ENCODE measurements at places on chromosomes 5 and 9.

DNA sequence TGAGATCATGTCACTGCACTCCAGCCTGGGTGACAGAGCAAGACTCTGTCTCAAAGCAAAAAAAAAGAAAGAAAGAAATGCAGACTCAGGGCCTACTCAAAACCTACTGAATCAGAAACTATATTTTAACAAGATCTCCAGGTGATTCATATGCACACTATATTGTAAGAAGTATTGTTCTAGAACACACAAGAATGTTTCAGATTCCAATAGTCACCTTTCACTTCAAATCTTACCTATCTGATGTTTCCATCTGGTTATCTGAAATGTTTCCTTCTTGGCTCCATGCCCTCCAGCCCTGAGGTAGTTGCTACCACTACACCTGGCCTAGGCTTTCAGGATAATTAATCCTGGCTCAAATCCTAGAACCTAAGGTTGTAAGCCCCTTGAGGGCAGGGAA, 36.8 kb upstream of the SNX2 start:
- no peak for DNase-seq

DNA sequence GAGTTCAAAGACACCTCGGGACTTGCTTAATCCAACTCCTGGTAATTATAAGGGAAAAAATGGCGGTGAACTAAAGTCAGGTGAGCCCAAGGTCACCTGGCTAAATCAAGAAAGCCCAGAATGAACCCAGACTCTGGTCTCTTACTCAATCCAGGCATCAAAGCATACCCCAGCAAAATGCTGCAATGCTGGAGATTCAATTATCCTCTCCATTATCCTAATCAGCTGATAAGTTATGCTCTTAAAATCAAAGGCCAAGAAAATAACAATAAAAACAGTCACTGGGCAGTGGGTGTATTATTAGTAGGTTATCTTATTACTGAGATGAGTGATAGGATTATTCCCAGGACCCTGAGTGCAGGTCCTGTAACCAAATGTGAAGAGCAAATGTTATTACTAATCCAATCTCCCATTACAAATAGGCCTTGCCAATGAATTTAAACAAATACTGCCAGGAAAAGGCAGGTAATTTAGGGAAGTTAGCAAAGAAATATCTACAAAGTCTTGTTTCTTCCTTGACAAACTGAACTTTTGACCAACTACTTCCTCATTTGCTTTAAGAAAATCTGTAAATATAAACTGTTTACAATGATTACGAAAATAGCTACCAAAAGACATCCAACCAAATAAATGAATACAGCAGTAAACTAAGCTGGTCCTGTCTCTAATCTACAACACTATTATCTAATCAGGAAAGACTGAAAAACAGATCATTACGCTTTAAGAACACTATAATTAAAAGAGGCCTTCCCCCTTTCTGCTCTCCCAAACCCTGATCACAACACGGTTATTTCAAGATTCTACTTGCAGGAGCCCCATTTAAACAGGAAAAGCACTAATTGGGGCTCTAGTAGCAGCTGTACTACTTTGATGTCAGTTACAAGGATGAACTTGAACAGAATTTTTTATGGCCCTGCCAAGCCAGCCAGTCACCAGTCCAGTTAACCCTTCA, 103.2 kb downstream of the MED27 start:
- DNase-seq, result no peak

- DNase-seq, result no peak
Observed at GRCh38 chr5:125006011-125006685, 259.7 kb upstream of the ZNF608 start.

DNA sequence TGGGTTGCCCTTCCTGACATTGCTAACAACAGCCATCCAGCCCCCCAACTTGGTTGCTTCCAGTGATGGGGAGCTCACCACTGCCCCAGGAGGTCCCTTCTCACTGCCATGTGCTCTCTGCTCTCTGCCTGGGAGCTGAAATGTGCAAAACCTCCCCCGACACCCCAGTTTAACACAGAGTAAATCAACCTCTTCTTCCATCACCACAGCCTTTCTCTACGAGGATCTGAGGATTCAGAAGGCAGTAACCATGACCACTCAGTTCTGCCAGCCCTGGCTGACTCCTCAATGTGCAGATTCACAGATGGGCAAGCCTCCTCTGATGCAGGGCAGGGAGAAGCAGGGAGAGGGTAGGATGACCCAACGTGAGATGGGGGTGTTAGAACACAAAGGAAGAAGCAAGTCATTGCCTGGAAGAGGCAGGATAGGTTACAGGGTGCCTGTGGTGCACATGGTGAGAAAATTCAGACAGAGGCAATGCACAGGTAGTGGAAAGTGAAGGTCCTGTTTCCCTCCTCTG, 185.0 kb downstream of the DAB2IP start:
- DNase-seq, result no peak

GRCh38 chr5:142478113-142478512, 153.3 kb upstream of the SPRY4 start:
- DNase-seq, result no peak

DNA sequence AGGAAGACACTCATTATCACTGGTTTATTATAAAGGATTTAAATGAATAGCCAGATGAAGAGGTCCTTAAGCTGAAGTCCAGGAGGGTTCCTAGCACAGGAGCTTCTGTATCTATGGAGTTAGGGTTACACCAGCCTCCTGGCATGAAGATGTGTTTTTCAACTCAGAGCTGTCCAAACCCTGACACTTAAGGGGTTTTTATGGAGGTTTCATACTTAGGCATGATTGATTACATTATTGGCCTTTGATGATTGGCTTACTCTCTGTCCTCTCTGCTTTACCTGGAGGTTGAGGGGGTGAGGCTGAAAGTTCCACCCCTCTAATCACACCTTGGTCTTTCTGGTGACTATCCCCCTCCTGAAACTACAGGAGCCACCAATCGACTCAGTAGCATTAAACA, 84.9 kb upstream of the ZNF169 start:
- no peak for DNase-seq

- no peak for DNase-seq
Observed at GRCh38 chr9:109967651-109968642, 187.9 kb downstream of the PALM2AKAP2 start.

DNA sequence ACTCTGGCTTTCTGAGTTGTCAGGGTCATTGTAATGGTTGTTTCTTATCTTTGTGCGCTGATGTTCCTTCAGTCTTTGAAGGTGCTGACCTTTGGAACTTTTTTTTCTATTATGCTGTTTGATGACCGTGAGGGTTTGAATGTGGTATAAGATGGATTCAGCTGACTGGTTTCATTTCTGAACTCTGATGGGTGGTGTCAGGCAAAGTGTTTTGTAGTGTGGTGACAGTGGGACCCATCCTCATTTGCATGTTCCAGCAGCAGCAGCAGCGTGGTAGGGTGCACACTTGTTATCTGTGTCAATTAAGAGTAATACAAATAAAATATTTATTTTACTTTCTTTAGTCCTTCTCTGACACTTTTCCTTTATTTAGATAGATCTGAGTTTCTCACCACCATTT, 227.7 kb upstream of the PRR16 start:
- DNase-seq, result no peak

DNA sequence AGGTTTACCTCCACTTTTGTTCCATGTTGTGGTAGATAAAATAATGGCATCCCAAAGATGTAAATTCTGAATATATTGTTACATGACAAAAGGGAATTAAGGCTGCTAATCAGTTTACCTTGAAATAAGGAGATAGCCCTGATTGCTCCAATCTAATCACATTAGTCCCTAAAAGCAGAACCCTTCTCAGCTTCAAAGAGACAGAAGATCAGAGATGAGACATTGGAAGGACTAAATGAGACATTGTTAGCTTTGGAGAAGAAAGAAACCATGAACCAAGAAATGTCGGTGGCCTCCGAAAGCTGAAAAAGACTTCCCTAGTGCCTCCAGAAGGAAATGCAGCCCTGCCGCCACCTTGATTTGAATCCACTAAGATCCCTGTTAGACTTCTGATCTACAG, 82.8 kb upstream of the PARP8 start:
- no peak for DNase-seq

DNA sequence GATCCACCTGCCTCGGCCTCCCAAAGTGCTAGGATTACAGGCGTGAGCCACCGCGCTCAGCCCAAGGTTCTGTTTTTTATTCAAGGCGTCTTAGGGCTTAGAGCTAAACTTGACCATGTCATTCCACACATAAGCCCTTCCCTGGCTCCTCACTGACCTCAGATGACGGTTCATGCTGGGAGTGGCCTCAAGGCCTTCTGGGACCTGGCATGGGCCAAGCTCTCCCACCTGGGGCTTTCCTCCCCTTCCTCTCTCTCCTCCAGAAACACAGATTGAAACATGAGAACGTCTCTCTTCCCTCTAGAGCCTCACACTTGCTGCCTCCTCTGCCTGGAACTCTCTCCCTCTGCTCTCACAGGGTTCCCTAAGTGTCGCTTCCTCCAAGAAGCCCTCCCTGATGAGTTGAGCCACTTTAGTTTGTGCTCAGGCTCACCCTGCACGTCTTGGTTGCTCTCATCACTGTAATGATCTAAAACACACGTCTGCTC, 155.6 kb upstream of the IER5L start:
- no peak for DNase-seq

DNA sequence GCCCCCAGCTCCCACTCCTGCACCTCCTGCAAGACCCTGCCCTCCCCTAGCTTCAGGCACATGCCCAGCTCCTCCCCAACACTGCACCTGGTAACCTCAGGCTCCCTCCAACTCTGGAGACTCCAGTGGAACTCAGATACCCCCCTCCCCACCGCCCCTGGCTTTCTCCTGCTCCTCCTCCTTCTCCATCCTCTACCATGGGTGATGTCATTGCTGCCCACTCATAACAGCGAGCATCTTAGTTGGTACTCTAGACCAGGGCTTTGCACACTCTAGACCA, 24.7 kb upstream of the CNOT6 start:
- no peak for DNase-seq

GRCh38 chr9:89592963-89593726, 11.7 kb upstream of the GADD45G start:
- DNase-seq, result no peak

DNA sequence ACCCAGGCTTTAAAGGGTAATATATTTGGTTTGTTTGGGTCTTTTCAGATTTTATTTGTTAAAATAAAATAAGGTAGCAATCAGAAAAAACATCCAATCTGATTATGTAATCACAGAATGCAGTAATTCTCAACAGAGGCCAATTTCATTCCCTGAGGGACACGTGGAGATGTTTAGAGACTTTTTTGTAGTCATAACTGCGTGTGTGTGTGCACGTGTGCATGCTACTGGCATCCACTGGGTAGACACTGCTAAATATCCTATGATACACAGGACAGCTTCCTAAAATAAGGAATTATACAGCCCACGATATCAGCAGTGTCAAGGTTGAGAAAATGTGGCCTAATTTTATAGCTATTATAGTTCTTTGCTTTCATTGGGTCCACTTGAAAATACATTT, 180.8 kb upstream of the KLF9 start:
- no peak for DNase-seq

GRCh38 chr5:130616161-130616560, 548.9 kb downstream of the HINT1 start:
- no peak for DNase-seq

DNA sequence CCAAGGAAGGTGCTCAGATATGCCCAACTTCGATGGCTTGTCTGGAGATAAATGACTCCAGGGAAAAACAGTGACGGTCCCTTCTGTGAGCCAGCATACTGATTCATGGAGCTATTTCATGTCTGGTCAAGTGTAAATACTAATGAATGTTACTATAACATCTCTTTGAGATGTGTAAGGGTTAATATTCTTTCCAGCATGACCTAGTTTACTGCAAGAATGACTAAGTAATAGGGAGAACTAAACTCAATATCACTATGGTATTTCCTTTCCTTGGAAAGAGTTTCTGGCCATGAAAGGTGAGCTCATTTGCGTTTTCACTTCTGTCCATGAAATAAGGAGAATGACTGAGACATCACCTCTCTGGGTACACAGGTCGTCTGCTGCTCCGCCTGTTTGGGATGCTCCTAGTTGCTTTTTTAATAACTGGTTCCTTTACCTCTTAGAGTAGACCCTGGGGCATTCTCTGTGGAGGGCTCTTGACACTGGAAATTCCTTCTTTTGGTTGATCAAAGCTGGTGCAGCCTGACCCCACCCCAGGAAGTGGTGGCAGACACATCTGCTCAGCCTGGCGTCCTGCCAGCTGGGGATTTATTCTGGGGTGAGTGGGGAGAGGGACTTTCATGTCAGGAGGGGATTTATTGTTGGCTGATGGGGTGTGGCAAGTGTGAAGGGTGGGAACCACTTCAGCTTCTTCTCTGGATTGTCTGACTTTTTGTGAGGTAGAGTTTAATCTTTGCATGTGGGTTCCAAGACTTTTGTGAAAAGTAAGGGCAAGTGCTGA, 250.0 kb upstream of the MPDZ start:
- no peak for DNase-seq

DNA sequence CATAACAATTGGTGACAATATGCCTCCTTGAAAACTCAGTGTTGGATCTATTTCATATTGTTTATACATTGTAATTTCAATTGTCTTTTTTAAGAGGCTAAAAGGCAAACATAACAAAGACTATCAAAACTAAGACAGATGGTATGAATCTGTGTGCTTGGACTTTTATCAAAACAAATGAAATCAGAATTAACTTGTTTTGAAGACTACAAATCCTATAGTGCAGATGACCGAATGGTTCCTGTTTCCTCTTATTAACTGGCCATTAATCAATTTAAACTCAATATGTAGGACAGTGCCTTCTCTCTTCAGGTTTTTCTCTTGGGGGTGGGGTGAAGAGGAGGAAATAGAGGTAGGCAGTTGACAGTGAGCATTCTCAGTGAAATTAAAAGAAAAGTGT, 366.9 kb upstream of the GRAMD2B start:
- no peak for DNase-seq

DNA sequence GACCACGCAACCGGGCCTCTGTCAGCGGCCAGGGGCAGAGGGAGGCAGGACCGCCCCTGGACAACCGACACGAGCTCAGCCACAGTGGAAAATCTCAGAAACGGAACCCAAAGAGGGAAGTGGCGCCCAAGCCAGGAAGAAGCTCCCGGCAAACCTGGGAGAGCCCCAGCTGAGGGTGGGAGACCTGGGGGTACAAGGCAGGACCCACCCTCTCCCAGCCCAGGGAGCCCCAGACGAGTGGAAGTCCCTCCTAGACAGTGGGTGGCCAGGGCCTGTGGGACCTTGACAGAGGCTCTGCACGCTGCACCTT, 3.0 kb downstream of the SLC12A7 start:
- DNase-seq, result no peak

DNA sequence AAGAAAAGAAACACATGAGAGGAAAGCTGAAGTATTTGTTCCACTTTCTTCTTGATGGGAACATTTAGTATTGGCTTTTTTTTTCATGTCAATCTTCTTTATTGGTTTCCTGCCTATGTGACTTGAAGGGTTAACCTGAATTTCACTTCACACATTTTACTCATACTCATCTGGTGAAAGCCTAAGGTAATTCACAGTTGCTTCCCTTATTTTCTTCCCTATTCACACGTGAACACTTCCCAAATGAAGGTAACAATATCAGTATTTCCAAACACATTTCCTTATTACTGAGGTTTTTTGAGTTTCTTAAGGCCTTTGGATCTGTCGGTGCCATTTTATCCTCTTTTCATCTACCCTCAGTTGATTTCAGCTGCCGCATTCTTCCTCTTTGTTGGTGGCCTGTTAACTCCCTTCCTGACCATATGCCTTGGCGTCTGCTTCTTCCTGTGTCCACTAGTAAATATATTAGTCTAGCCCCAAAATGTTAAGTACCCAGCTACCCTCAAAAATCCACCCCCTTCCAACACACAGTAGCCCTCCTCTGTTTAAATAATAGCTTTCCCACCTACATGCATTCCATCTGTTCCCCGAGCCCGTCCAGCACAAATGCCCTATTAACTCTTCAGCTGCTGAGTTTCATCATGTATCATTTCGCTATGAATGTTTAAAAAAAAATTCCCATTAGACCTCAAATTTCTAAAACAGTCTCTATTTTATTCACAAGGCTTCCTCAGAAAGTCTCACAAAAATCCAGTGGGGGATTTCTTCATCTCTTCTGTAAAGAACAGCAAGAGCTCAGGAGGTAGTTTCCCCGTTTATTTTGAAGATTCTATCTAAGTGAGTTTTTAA, 97.3 kb downstream of the USP20 start:
- DNase-seq, result no peak

Measured in stimulated activated CD4-positive, alpha-beta T cell treated with anti-CD3 and anti-CD28 coated beads, TNF-alpha, amount 100 ng/mL, for 24 hours (primary cell).